ENCODE measurements at places on chromosomes 7 and 10.

DNA sequence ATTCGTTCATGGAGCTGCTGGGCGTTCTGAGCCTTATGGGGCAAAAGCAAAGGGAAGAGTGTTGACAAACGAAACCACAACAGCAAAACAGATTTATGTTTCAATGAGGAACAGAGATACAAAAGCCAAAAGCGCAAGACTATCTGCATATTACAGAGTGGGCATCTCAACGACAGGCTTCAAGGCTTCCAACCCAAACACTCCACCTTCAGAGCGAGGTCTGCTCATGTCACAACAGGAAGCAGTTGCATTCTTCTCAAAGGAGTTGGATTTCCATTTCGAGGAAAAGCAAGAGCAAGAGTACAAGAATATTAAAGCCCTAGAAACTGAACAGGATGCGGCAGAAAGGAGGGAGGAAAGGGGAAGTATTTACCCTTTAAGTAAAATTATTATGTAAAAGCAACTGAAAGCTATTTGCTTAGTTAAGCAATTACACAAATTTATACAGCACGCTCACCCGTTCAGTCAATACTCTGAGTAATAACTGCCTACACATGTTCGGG, 189.3 kb downstream of the ELMO1 start:
- no peak for DNase-seq

DNA sequence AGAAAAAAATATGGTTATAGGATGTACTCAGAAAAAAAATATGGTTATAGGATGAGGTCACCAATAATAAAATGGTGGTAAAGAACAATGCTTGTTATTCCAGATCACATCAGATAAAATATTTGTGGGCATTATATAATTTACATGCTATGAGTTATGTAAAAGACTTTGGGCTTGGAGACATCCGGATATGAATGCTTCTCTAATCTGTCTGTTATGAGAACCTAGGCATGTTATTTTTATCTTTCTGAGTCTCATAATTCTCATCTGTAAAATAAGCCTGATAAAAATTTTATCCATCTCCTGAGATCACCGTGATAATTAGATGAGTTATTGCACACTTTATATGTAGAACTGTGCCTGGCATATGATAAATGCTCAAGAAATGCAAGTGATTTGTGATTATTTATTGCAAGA, 37.8 kb downstream of the DKK1 start:
- DNase-seq: peak; percentile 13

GRCh38 chr10:62015994-62016393, 114.5 kb downstream of the ARID5B start:
- peak; percentile 76 for DNase-seq

DNA sequence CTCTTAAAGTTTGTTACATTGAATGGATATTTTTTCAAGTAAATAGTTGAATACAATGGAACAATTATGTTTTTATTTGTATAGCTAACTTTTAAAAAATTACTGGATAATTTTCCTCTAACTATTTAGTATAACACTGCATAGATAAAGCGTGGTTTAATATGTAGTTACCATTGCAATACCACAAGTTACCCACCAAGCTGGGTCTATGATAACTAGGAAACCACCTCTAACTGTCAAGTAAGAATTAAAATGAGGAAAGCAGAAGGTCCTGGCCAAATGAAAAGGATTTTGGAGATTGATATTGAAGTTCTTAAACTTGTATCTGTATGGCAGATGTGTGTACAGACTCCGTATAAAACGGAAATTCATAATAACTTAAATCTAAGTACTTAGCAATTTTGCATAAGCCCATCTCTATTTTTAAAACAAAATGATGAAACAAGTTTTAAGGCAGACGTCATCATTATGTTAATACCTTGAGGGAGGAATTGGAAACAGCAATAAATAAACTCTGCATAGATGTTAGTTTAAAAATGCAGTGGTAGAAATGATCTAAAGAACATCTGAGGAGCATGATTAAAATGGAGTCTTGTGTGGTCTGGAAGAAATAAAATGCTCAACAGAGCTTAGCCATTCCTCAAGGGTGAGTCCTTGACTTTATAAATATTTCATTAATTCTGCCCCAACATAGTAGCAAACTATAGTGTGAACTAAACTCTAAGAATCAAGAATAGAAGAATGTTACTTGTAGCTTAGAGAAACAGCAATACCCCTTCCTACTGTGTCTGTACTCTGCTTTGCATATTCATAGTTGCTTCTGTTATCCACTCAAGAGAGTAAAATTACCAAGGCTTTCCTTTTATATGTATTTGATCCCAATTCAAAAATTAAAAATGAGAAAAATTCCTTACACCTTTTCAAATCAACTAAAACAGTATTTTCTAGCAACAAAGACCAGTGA, 206.4 kb upstream of the FERD3L start:
- no peak for DNase-seq

- DNase-seq: no peak
Observed at GRCh38 chr7:138063400-138063799, 12.9 kb upstream of the AKR1D1 start.

DNA sequence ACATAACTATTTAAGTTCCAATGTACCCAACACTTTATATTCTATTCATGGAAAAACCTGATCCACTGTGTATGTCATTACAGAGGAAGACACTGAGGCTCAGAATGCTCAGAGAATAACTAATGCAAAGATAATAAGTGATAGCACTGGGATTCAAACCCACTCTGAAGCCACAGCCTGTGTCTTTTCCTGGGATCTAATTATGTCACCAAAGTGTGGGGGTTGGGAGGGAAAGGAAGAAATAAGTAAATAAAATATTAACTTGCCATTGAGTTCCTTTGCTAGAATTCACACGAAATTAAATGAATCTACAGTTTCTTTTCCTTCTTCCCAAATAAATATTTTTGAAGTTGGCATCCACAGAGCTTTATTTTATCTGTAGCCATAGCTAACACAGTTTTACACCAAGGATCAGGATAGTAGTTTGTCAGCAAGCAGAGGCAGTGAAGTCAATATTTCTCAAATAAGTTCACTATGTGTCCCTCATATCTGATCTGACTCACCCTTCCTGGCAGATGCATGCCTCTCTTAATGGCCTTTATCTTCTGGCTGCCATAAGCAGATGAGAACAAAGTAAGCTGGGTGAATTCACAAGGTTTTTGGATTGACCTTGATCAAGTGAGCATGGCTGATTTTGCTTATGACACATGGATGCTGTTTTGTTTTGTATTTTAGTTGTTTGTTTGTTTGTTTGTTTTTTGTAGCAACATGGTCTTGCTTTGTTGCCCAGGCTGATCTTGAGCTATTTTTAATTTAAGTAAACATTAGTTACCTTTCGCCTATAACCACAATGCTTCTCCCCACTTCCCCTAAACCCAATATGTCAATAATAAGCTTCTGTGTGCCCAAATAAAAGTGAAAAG, 6.3 kb downstream of the RAPGEF5 start:
- DNase-seq: peak; percentile 42

- no peak for DNase-seq
Observed at GRCh38 chr10:91312382-91312733, 91.9 kb downstream of the PCGF5 start.

DNA sequence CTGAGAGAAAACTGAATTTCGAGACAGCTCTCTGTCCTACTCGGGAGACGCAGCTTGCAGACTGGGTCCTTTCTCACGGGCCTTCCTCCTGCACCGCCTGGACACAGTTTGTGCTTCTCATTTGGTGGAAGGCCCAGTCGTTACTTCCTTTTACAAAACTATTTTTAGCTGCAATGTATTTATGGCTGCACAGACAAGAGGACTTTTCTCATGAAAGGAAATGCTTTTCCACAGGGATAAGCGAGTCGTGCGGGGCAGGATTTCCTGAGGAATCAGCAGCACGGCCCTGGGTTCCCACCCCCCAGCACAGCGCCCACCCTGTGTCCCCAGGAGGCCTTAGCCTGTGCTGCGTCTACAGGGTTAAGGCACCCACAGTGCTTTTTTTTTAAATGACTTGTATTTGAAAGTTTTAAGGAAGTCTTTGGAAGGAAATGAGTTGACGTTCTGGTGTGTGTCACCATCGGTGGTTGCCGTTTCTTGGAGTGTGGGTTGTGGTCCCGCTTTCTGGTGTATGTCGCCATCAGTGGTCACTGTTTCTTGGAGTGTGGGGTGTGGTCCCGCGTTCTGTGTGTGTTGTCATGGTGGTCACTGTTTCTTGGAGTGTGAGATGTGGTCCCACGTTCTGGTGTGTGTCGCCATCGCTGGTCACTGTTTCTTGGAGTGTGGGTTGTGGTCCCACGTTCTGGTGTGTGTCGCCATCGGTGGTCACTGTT, 50.9 kb downstream of the INPP5A start:
- peak; percentile 16 for DNase-seq

GRCh38 chr10:78028438-78029268, 662 bp downstream of the POLR3A start:
- DNase-seq: peak; percentile 64

GRCh38 chr7:130297628-130298543, 4.9 kb downstream of the CPA4 start:
- DNase-seq: no peak

- no peak for DNase-seq
Observed at GRCh38 chr7:29480934-29481651, 82.5 kb upstream of the PRR15 start.

GRCh38 chr10:73771722-73772280, 10.0 kb upstream of the CHCHD1 start:
- peak; percentile 84 for DNase-seq

DNA sequence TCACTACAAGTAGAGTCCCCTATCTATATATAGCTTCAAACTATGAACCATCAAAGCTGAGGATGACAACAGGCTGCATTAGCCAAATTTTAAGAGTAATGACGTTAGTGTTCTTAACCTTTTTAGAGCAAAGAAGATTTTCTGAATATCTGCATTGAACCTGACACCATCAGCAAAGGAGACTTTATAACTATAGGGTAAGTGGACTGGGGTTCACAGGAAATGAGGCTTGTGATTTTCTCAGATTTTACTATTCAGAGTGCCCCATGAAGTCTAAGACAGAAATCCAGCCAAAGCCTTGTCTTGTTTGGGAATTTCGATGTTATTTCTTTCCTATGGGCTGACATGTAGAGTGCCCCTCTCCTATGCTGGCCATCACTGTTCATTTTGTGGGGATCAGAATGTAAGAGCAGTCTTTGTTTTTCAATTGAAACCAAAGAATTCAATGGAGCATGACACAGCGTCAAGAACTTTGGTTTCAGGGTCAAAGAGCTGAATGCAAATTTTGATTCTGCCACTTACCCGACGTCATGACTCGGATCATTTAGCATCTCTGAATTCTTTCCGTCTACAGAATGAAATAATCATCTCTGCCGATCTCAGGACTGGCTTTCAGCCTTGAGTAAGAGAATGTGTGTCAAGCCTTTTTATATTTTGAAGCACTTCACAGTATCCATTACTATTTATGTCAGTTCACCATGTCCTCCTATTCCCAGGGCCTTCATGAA, 52.7 kb downstream of the DENND11 start:
- DNase-seq: no peak

DNA sequence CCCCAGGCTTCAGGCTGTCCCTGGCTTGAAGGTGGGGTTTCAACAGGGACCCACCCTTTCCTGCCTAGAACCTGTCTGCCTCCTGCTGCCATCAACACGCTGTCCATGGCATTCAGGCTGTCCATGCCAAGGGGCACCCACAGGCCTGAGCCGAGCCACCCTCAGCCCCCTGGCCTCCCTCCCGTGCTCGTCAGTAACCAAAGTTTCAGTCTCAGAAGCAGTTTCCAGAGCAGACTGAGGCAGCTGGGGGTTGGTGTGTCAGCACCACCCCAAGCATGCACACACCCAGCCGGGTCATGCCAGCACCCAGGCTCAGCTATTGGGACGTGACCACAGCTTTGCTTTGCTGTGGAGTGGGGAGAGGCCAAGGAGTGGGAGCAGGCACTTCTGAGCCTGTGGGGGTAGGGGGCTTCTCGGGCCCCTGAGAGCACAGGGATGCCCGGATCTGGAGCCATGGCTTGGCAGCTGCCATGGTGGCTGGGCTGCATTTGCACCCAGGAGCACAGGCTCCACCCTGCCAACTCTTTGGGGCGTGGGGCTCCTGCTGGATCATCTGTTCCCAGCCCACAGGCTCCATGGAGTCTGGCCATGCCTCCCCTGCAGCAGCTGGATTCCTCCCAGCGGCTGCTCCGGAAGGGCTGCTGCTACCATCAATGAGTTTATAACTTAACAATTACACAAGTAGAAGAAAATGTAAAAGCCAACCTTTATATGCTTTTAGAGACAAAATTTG, 314.5 kb upstream of the SEMA3C start:
- DNase-seq: no peak

All from choroid plexus epithelial cell (primary cell).